ENCODE measurements at places on chromosomes 16 and 17.

GRCh38 chr16:29806099-29806579, at the start of gene MAZ:
TSS of gene MAZ (plus strand) at chr16:29806529. CDS start at chr16:29806702, 173 bp downstream.
- no peak for DNase-seq

GRCh38 chr16:65944361-65944760, 422.1 kb upstream of the CDH5 start:
- DNase-seq = no peak

GRCh38 chr16:70696952-70697593, 11.2 kb upstream of the MTSS2 start:
- DNase-seq = peak; percentile 44

DNA sequence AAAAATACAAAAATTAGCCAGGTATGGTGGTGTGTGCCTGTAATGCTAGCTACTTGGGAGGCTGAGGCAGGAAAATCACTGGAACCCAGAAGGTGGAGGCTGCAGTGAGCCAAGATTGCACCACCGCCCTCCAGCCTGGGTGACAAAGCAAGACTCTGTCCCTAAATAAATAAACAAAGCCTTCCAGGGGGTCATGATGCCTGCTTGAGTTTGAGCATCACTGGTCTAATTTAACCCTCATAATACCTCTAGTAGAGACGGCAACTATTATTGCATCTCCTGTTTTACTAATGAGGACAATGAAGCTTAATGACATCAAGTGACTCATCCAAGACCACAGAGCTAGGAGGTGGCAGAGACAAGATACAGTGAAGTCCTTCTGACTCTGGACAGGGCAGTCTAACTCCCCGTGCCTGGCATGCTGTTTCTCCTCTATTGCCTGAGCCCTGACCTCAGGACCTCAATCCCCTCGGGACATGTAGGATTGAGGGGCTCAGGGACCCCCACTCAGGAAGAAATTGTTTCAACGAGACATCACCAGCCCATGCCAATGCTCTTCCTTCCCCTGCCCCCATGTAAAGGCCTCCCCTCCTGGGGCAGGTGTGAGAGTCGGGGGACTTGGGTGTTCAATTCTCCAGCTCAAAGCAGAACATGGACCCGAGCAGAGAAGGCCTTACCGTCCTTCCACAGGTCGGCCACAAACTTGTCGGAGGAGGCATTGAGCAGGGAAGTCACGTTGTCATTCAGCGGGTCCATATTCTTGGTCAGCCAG, 102.9 kb downstream of the NDE1 start:
- no peak for DNase-seq

DNA sequence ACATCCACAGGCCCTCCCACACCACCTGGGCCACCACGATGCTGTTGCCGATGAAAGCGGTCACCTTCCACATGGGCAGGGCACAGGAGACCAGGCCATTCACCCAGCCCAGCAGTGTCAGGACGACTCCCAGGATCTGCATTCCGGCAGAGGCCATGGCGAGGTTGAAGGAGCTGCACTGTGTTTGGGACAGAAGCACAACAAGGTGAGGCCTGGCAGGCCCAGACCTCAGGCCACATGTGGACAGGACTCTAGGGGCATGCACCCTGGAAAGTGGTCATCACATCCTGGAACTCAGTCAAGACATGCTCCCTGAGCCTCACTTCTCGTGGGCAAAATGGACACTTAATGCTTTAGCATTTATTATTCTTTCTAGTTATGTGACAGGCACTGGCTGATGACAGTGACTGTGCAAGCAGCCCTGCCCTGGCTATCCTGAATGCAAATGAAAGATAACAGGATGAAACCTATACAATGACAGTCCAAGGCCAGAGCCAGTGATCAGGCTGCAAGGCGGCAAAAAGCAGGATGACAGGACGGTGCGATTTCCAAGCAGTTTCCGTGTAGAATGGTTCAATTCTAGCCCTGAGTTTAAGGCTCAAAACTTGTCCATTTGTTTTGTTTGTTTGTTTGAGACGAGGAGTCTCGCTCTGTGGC, 2.0 kb downstream of the CLDN6 start:
- DNase-seq = no peak

DNA sequence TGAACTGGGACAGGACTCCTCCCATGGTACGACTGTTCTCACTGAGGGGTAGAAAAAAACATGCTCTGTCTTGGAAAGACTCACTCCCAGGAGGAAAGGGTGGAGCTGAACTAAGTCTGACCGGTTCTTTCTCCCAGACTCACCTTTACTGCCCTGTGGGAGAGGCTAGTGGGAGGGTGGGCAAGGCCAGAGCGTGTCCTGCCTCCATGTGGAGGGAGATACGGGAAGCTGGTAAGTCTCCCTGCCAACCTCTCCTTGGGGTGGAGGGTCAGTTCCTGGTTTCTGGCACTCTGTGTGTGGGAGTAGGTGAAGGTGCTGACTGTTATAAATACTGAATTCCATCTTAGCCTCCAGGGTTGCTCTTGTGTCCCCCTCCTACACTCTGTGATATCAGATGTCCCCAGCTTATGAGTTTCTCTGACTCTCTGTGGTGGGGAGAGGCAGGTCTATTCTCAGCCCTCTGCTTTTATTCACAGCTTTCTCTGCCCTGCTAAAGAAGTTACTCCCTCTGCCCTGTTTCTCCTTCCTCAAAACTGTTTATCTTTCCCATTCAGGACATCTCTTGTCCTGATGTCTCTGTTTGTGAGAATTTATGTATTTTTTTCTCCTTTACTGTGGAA, 26.9 kb upstream of the FAM20A start:
- no peak for DNase-seq

DNA sequence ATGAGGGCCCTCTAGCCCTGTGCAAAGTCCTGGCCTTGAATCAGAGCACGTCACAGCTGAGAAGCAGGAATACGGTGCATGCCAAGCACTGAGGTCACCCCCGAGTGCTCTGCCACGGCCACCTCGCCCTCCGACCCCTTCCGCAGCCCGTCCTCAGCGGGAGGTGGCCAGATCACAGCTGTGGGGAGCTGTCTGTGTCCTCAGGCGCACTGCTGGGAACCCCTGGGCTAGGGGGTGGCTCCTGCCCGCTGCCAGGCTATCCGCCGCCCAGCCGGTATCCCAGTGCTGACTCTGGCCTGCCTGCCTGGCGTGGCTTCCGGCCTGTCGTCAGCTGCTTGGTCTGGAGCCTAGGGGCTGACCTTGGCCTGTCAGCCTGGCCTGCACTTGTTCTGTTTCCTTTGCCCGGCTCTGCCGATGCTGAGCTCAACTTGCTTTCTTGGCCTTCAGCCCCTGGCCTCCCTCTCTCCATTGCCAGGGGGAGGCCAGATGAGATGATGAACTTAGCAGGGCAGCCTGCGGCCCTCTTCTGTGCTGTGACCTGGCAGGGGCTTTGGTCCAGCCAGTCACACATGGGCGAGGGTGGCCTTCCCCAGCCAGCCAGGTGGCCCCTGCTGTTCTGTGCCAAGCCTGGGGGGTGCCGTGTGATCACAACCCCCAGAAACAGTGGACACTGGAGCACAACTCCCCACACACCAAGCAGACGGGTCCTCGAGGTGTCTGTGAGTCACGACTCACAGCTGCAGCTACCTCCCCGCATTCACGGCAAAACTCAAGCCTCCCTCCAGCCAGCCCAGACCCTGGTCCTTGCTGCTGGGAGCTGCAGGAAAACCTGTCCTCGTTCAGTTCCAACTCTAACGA, 77.3 kb downstream of the ZDHHC7 start:
- DNase-seq = no peak

DNA sequence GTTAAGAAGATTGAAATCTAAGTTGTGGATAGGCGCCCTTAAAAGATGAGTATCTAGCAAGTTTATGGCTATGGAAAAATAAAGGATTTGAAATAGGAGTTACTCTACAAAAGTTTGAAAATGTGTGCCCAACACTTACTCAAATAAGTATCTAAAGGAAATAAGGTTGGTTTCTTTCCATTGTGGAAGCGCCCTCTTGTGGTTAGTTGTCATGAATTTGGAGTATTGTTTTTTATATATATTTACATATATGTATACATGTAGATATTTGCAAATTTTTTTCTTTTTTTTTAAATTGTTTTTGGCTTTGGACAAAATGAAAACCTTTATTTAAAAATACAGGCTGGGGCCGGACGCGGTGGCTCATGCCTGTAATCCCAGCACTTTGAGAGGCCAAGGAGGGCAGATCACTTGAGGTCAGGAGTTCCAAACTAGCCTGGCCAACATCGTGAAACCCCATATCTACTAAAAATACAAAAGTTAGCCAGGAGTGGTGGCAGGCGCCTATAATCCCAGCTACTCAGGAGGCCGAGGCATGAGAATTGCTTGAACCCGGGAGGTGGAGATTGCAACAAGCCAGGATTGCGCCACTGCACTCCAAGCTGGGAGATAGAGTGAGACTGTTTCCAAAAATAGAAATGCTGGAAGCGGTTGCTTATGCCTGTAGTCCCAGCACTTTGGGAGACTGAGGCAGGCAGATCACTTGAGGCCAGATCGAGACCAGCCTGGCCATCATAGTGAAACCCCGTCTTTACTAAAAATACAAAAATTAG, 24.0 kb upstream of the VPS4A start:
- DNase-seq = peak; percentile 28

- no peak for DNase-seq
Measured at GRCh38 chr16:77406680-77407079, 28.2 kb downstream of the ADAMTS18 start.

- DNase-seq = peak; percentile 18
Measured at GRCh38 chr17:74569020-74570003, 2.0 kb upstream of the CD300H start.

- no peak for DNase-seq
Measured at GRCh38 chr17:40352779-40353394, 11.7 kb downstream of the GJD3 start.

DNA sequence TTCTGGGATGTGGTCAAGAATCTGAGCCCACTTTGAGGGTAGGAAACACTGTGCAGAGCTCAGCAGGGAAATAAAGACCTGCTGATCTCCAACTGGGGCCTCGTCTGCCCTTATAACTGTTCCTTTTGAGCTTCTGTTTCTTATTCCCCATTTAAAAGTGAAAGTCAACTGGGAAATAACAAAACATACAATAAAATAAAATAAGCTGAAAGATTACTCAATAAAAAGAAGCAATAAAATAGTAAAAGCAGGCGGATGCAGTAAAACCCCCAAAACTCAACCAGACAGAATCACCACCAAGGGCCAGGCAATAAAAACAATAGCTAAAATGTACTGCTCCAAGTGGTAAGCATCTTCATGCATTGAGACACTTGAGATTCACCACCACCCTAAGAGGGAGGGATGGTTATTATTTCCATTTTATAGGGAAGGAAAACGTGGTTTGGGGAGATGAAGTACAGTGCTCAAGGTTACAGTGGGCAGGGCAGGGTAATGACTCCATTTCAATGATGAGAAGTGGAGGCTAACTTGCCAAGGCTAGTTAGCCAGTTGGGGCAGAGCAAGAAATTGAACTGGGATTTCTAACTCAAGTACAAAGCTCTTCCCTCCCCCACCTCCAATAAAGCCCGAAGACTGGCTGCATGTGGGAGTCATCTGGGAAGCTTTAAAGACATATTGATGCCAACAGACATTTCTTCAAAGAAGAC, 6.4 kb upstream of the SPACA3 start:
- no peak for DNase-seq

- no peak for DNase-seq
Measured at GRCh38 chr17:30790279-30790678, 34.2 kb downstream of the CRLF3 start.

GRCh38 chr16:87190288-87191230, 126.6 kb downstream of the C16orf95 start:
- DNase-seq = no peak

DNA sequence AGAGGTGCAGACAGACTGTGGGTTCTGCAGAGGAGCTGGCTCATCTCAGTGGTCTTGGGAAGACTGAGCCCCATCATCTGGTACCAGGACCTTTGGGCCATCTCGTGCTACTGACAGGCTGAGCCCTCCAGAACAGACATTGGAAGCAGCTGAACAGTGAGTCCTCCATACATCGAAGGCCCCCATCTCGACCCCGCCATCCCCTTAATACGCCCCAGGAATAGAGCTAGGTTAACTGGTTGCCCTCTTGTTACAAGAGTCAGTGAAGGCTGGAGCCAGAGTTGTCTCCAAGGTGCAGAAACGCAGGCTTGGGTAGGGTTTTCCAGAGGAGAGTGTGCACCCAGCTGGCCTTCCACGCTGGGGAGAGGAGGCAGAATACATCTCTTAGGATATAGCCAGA, 76.0 kb downstream of the N4BP1 start:
- no peak for DNase-seq

- no peak for DNase-seq
Measured at GRCh38 chr17:64982139-64982915, 63.0 kb upstream of the LRRC37A3 start.

- DNase-seq = no peak
Measured at GRCh38 chr17:6313835-6314234, 121.1 kb downstream of the AIPL1 start.

- no peak for DNase-seq
Measured at GRCh38 chr16:1647856-1648255, 30.2 kb upstream of the JPT2 start.

- DNase-seq = no peak
Measured at GRCh38 chr16:68005786-68006286, 6.6 kb upstream of the DPEP2 start.

GRCh38 chr17:21532763-21533385, 156.7 kb downstream of the KCNJ12 start:
- DNase-seq = no peak

DNA sequence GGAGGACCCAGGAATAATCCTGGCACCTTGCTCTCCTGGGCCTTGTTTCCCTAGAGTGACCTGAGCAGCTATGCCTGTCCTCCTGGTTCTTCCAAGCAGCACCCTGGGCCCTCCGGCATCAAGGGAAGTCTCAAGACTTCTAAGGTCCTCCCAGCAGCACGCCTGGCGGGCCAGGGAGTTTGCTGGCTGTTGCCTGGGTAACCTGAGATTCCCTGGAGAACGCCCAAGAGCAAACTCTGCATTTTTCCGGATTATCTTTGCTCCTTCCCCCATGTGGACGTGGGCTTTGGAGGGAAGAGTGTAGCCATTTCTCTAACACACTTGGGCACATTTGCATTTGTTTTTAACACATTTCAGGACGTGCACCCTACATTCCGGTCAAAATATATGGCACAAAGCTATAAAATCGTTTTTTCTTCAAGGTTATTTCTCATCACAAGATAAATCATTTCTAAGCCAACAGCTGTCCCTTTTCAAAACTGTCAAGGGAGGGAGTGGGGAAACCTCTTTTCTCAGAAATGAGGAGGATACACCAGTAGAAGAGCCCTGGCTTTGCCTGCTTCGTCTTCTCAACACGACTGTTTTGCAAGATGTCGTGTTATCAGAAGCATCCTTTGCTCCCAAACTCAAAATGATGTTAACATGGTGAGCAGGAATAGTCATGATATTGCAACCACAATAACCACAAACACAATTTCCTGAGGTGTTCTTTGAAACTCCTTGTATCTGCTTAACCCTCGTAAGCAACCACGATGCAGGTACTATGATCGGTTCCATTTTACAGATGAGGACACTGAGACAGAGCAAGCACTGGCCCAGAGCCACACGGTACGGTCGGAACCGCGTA, 116.5 kb downstream of the ADCY9 start:
- DNase-seq = no peak

Data from stimulated activated naive CD8-positive, alpha-beta T cell treated with anti-CD3 and anti-CD28 coated beads, Interleukin-15, amount 100 ng/mL, for 72 hours (primary cell).